Islet precursor cell (in vitro differentiated cells): ENCODE measurements at places on chromosomes 2 and 18.
A peak's percentile ranks its signal among the peaks of the same experiment; 100 is the strongest.

DNA sequence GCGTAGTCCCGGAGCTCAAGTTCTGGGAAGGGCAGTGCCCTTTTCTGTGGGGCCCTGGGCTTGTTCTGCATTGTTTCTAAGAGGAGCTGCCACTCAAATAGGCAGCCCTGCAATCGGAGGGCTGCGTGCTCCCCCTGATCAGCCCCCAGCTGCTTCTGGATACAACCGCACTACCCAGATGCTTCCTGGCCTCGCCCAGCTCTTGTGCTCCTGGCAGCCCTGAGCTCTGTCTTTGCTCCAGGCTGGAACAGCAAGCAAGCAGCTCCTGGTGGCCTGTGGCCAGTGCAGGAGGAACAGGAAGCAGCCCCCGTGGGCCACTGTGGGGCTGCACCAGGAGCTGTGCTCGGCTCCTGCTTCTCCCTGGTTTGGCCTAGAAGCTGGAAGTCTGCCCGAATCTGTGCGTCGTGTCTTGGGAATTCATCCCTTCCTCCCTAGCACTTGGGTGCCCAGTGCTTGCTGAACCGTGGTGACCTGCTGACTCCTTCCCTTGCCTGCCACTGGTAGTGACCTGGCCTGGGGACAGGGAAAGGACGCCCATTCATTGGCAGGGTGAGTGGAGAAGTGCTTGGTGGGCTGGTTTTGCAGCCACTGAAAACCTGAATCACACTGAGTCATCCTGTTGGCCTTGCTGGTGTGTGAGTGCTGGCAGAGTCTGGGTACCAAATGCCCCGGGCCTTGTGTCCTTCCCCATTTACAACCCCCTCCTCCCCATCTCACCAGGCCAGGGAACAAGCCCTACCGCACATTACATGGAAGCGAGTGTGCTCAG is 27.3 kb upstream of the NTSR2 start:
- DNase-seq = peak; percentile 85

GRCh38 chr2:43032213-43033015 is 194.0 kb downstream of the ZFP36L2 start:
- peak; percentile 83 for DNase-seq

DNA sequence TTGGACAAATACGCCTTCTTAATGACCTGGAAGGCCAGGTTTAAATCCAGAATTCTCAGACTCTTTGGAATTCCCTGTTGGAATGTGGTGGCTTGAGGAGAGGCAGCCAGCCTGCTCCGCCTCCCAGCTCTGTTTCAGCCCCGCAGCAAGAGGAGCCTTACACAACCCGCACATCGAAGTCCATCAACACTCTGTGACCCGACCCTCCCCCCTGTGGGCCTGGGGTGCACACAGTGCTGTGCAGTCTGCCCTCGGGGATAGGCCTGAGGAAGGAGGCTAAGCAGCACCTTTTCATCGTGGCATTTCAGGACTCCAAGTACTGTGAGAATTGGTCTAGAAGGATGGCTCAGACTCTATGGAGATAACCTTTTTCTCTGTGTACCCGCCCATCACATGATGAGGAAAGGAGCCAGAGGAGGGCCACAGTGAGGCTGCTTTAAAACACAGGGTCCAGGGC is 73.7 kb downstream of the GREB1L start:
- peak; percentile 99 for DNase-seq

GRCh38 chr18:53115876-53116585 is 776.0 kb downstream of the DCC start:
- no peak for DNase-seq

GRCh38 chr18:47737956-47738355 is 192.5 kb downstream of the SMAD2 start:
- DNase-seq = peak; percentile 38

- no peak for DNase-seq
These were observed 1523.7 kb upstream of the ACVR2A start for GRCh38 chr2:146321175-146321574.

GRCh38 chr2:37827911-37828511 is 97.1 kb upstream of the RMDN2 start:
- DNase-seq = peak; percentile 85

- DNase-seq = no peak
These were observed 122.5 kb downstream of the FHOD3 start for GRCh38 chr18:36419900-36420531.

DNA sequence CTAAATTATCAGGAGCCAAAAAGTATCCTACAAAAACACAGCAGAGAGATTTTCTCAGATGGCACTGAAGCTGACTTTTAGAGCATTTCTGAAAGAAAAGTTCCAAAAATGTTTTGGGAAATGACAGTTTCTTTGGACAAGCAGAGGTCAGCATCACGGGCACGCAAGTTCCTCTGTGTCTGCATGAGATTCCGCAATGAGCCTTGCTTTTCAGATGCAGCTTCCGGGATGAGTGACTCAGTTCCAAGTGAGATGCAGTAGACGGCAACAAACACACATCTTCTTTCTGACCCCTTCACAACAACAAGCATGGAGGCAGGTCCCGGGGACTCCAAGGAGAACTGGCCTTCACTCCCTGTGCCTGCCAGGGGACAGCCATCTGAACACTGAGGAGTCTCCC is 76.6 kb downstream of the EIPR1 start:
- no peak for DNase-seq

- no peak for DNase-seq
These were observed 176.8 kb downstream of the INO80D start for GRCh38 chr2:205909184-205909572.

DNA sequence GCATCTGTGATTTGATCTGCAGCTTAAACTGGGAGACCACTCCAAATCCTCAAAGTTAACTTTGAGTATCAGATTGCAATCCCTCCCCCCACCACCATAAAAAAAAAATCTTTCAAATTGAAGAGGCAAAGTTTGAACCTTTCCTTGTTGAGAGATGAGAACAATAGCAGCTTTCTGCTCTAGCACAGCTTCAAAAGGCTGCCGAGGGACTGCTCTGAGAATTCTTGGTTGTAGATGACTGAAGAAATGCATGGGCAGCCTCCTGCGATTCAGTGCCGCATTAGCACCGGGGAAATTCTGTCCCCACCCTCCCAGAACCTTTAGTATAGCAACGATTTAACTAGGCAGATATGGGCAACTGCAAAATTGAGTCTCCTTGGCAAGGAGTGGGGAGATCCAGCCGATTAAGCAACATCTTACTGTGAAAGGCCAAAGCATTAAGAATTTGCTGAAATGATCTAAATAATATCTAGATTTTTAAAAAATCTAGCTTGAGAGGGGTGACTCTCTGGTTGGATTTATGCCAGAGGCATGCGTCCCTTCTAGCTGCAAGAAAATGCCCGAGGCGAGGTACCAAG is 3.9 kb upstream of the SP5 start:
- DNase-seq = no peak

GRCh38 chr2:11907190-11907589 is 160.8 kb downstream of the LPIN1 start:
- no peak for DNase-seq

- no peak for DNase-seq
These were observed 466.0 kb downstream of the NR4A2 start for GRCh38 chr2:155866477-155866876.

GRCh38 chr2:213306316-213306942 is 22.2 kb downstream of the SPAG16 start:
- DNase-seq = no peak

DNA sequence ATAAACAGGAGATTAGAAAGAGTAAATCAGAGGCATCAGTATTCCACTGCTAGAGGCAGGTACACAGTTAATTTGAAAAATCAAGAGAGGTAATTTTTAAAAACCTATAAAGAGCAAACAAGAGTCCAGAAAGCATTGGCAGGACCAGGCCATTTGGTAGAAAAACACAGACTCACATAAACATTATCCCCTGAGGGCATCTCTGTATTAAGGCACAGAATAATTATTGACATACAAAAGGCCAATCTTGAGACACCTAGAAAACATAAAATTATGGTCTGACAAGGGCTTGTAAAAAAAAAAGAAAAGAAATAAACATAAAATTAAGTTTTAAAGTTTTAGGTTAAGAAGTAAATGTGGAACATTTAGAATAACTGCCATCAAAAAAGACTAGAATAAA is 120.6 kb downstream of the OSBPL1A start:
- no peak for DNase-seq
